Heart right ventricle (tissue), 16 donors: ENCODE measurements at places on chromosomes 12 and 14. TPM values are rescaled to one million over a fixed set of nuclear protein-coding genes. Genes with fewer than 3 reads are reported as not detected.

Gene CLEC9A
- total RNA-seq = not detected

Gene SLC17A8
- not detected for total RNA-seq

Gene C14orf132
- total RNA-seq = 16.2 TPM

Gene STON2
- 8.1 TPM for total RNA-seq

Gene PTCSC3
- not detected for total RNA-seq

Gene ACVRL1
- total RNA-seq = 16.6 TPM

Gene DBX2
- 0.13 TPM for total RNA-seq

Gene ATP5F1B
- 2,836 TPM for total RNA-seq

Gene SMIM41
- not detected for total RNA-seq

Gene CCT2
- total RNA-seq = 61.3 TPM
